ENCODE measurements at places on chromosomes 16 and 17.
A peak's percentile ranks its signal among the peaks of the same experiment; 100 is the strongest.

- no peak for DNase-seq
Measured at GRCh38 chr16:50444526-50444925, 75.7 kb upstream of the BRD7 start.

DNA sequence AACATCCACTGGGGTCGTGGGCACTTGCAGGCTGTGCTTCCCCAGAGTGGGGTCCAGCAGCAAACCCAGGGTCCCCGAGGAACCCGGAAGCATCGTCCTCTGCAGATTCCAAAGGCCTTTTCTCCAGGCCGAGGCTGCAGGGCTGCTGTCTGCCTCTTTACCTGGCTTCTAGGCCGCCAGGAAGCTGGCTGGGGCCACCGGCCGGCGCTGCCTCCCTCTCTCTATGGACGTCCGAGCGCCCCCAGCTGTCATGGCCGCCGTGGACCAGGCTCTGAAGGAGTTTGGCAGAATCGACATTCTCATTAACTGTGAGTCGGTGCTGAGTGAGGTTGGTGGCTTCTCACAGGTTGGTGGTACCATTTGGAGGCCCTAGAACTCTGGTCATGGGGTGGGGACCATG, 5.6 kb downstream of the DECR2 start:
- peak; percentile 66 for DNase-seq

GRCh38 chr16:54651440-54652195, 279.0 kb upstream of the IRX5 start:
- peak; percentile 55 for DNase-seq

DNA sequence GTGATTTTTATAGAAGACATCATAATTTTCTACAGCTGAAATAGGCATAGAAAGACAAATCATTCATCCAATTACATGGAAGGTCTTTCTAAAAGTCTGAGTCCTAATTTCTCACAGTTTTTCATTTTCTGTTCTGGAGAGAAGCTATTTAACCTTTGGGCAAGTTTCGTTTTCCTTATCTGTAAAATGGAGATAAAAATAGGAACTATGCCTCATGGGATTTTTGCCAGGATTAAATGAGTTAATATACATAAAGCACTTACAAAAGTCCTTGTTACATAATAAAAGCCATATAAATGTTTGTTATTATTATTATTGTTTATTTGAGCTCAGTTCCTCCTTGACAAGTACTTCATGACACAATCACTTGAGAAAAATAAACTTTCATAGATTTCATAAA, 121.4 kb downstream of the SKAP1 start:
- no peak for DNase-seq
